Glomerular endothelial cell (primary cell): ENCODE measurements at places on chromosomes 16 and 17. TPM values are rescaled to one million over a fixed set of nuclear protein-coding genes. Genes with fewer than 3 reads are reported as not detected.
A peak's percentile ranks its signal among the peaks of the same experiment; 100 is the strongest.

DNA sequence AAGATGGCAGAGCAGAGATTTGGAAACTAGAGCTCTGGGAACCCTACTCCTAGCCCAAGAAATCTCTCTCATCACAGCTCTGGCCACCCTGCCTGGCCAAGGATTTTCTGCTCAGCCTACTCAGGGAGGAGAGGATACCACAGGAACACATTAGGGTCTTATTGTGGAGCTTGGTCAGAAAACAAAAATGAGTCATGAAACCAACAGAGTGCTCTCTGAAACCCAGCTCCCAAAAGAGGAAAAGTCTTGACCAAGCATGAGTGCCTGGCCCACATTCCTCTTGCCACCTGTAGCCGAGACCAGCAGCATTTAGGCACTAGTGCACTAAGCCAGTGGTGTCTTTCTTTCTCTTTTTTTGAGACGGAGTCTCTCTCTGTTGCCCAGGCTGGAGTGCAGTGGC is 18.1 kb downstream of the SLC13A5 start:
- DNase-seq: no peak

- no peak for DNase-seq
Observed at GRCh38 chr17:74442670-74443515, 11.0 kb downstream of the GPRC5C start.

DNA sequence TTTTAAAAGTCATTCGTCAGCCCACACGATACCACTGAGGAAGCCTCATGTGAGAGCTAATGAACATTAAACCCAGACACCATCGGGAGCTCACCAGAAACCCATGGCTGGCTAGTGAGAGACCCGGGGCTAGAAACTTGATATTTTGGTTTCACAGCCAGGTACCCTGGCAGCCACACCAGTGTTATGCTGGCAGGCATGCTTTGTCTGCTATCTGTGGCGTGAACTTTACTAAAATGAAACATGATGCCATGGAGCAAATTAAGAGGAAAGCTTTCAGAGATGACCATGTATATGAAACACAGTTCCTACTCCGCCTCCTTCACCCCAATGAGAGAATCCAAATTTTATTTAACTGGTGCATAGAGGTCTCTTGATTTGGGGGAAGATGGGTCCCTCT is 291.2 kb downstream of the IRX3 start:
- DNase-seq: no peak

DNA sequence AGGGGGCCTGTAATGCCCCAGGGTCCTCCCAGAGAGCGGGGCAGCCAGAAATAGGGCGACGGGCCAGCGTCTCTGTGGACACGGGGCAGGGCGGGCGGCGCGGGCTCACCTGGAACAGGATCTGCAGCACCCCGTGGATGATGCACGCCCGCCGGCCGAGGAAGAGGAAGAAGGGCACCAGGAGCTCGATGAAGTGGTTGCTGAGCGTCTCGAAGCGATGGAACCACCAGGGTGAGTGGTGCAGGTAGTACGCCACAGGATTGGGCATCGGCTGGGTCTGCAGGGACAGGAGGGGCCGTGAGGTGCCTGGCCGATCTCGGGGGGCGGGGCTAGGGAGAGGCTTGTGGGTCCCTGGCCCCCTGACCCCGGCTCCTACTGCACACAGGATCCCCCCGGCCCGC is 78.9 kb upstream of the GNG13 start:
- DNase-seq: no peak

DNA sequence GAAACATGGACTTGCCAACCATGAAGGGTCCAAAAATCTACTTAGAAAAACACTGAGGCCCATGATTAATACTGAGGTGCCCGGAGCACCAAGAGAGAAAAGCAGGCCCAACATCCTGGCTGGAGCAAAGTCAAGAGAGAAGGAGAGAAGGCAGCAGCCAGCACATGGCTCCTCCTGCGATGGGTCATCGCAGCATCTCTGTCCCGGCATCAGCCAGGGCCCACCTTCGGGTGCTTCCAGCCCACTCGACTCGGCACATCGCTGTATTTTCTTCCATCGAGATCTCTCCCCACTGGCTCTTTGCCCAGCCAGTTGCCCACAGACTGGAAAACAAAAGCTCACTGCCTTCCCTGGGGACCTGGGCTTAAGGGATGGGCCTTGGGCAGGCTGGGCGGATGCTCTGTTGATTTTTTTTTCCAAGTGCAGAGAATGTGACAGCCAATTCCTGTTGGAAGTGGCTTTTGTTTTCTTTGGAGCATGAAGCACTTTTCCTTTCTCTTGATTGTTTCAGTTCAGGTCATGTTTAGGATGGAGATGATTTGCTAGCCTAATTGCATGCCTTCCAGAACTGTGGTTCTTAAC is 58.1 kb downstream of the CYB5B start:
- no peak for DNase-seq

- DNase-seq: no peak
Observed at GRCh38 chr17:61805399-61805798, 57.9 kb downstream of the BRIP1 start.

DNA sequence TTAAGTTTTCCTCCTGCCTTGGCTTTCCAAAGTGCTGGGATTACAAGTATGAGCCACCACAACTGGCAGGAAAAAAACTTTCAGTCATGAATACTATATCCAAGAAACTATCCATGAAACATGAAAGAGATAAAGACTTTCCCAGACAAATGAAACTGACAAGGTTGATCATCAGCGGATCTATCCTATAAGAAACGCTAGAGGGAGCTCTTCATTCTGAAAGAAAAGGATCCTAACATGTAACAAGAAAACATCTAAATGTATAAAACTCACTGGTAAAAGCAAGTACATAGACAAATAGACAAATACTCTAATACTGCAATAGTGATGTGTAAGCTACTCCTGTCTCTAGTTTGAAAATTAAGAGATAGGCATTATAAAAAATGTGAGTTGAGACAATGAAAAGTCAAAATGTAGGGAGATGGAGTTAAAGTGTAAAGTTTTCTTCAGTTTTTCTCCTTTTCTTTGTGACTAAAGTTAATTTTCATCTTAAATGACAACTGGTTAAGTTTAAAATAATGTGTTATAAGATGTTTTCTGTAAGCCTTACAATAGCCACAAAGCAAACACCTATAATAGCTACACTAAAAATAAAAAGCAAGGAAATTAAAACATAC is 79.6 kb upstream of the TEKT1 start:
- DNase-seq: peak; percentile 29

DNA sequence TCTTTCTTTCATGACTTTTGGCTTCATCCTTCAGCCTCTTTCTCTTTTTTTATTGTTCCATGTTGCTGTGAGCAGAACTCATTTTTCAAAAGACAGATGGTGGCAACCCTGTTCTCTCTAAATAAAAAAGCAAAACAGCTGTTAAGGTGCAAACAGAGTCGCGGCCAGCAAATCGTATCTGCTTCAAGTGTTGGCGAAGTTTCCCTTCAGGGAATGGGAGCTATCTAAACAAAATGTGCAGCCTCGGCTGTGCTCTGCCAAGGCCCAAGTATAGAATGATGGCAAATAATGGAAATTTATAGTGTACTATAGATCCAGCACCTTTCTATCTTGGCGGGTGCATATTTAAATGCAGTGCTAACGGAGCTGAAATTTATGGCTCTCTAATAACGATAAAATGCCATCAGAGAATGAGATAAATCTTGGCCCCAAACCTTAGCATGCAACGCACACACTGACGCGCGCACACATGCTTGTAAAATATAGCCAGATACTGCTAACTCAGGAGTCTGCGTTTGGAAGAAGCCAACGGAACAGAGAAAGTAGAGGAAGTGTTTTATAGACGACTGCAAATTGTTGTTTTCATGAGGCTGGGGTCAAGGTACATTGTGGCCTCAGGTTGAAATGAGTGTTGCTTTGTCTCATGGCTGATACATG is 315.5 kb upstream of the RBFOX1 start:
- DNase-seq: no peak

- peak; percentile 22 for DNase-seq
Observed at GRCh38 chr16:57475711-57476339, 10.5 kb downstream of the DOK4 start.

- no peak for DNase-seq
Observed at GRCh38 chr17:63911657-63912100, 621 bp upstream of the CSHL1 start.

DNA sequence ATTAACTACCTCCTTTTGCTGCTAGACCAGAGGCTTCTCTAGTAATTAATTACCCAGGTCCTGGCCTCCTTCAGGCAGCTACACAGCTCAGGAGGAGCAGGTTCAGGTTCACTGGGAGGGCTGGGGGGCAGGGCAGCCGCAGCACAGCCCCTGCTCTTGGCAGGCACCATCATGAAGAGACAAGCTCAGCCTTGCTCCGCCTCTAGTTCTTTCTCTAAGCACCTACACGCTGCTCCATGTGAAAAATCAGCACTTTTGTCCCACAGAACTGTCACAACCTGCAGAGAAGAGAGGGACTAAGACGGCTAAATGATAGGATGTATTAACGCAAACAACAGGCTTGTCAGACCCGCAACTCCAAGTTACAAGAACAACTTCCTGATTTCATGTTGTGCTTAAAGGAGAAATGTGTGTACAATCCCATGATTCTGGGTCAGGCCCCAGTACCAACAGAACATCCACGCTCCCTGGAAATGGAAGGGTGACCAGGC is 53.4 kb downstream of the GRB2 start:
- no peak for DNase-seq

- DNase-seq: no peak
Observed at GRCh38 chr16:89322321-89323119, 105.0 kb downstream of the ZNF778 start.

GRCh38 chr16:83318390-83318789 is 489.4 kb upstream of the HSBP1 start:
- DNase-seq: no peak

DNA sequence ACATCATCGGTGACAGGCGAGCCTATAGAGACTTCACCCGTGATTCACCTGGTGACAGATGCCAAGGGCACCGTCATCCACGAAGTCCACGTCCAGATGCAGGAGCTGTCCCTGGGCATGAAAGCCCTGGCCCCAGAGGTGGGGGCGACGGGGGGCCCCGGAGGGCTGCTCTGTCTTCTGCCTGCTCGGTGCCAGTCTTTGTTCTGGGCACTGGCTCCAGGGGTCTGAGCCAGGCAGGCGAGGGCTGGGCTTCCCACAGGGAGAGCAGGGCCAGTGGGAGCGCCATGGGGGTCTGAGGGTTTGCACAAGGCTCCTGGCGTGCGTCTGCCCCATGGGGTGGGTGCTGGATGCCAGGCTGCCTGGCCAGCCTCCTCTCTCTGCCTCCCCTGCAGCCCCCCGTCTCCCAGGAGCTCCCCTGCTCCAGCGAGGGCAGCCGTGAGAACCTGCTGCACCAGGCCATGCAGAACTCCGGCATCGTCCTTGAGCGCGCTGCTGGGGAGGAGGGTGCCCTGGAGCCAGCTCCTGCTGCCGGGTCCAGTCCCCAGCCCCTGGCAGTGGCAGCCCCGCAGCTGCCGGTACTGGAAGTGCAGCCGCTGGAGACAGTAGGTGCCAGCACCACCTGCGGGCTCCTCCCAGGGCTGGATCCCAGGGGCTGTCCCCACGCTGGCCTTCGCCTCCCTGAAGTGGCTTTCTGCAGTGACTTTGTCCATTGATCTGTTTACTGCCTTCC is 3.0 kb upstream of the DNASE1L2 start:
- no peak for DNase-seq

- no peak for DNase-seq
Observed at GRCh38 chr17:29573558-29573869, 5.0 kb downstream of the TP53I13 start.

- no peak for DNase-seq
Observed at GRCh38 chr17:72624652-72625051, 467.8 kb downstream of the SLC39A11 start.

DNASE1L2 gene
- total RNA-seq: 0.10 and 0.82 TPM in 2 replicates

IQCK gene
- 36.1 and 52.3 TPM in 2 replicates for total RNA-seq

CDH15 gene
- total RNA-seq: 0.06 TPM in 1 of 2 replicates, not detected in the other

BTBD17 gene
- total RNA-seq: not detected in 2 replicates

MT1G gene
- not detected in 2 replicates for total RNA-seq

SYNGR3 gene
- 5.6 and 9.6 TPM in 2 replicates for total RNA-seq

USH1G gene
- not detected in 2 replicates for total RNA-seq

KRTAP4-4 gene
- not detected in 2 replicates for total RNA-seq

CLEC3A gene
- total RNA-seq: not detected in 2 replicates

TBC1D3C gene
- not detected in 2 replicates for total RNA-seq

TBC1D3H gene
- total RNA-seq: not detected in 2 replicates
